ENCODE measurements at places on chromosomes 4 and X.

- no peaks in the 10 kb centered on the region for H3K4me1 ChIP-seq
- H3K27ac ChIP-seq, result no peak overlapping the region
- no peaks in the 10 kb centered on the region for H3K36me3 ChIP-seq
- no peaks in the 10 kb centered on the region for H3K27me3 ChIP-seq
- no peak for DNase-seq
These were observed 94.2 kb upstream of the NKX1-1 start for GRCh38 chr4:1500231-1500965.

- H3K4me3 ChIP-seq, result no peak overlapping the region
- H3K36me3 ChIP-seq, result no peaks in the 10 kb centered on the region
- H3K27ac ChIP-seq, result no peak overlapping the region
These were observed 70.8 kb upstream of the HHIP start for GRCh38 chr4:144575181-144575580.

DNA sequence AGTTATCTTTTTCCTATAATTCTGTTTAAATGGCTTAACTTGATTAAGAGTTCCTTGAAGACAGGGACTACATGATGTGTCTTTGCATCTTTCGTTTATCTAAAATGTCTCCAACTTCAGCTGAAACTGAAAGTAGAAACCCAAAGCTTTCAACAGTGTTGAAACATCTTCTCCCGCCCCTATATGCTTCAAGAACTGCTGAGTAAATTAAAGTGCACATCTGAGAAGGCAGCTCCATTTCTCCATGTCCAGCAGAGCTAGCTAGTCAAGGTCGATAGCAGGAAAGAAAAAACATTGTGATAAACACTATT, 185.7 kb upstream of the TBL1X start:
- H3K4me1 ChIP-seq, result peaks cover 26% of the 10 kb centered on the region
- H3K36me3 ChIP-seq, result peaks cover 2% of the 10 kb centered on the region
- DNase-seq, result no peak
- peak overlapping the region; percentile 28 for H3K4me3 ChIP-seq
- H3K27me3 ChIP-seq, result no peaks in the 10 kb centered on the region

GRCh38 chr4:183241322-183241640, 78.8 kb downstream of the CLDN22 start:
- H3K27ac ChIP-seq, result no peak overlapping the region
- H3K36me3 ChIP-seq, result no peaks in the 10 kb centered on the region
- no peaks in the 10 kb centered on the region for H3K4me1 ChIP-seq
- no peak overlapping the region for H3K4me3 ChIP-seq
- no peak for DNase-seq

- no peaks in the 10 kb centered on the region for H3K4me1 ChIP-seq
- no peak overlapping the region for H3K27ac ChIP-seq
- no peak overlapping the region for H3K4me3 ChIP-seq
- H3K36me3 ChIP-seq, result peaks cover 2% of the 10 kb centered on the region
- H3K27me3 ChIP-seq, result no peaks in the 10 kb centered on the region
These were observed 50.6 kb downstream of the CCDC149 start for GRCh38 chr4:24862073-24862751.

DNA sequence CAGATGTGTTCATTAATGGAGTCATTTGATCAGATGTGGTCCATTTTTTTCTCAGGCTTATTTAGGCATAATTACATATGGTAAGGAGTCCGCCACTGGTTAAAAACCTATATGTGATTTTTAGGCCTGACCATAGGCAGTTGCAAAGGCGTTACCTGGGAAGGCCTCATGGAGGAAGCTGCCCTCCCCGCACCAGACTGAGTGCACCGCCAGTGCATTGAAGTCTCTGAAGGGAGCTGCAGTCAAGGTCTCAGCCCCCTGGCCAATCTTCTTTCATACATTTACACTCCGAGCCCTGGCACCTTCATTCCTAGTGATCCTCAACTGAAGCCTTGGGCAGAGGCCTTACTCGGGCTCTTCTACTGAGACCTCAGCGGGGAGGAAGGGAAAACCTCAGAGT, 898.2 kb upstream of the AGA start:
- H3K36me3 ChIP-seq, result no peaks in the 10 kb centered on the region
- no peak overlapping the region for H3K27ac ChIP-seq
- no peaks in the 10 kb centered on the region for H3K4me1 ChIP-seq
- H3K27me3 ChIP-seq, result no peaks in the 10 kb centered on the region
- H3K4me3 ChIP-seq, result no peak overlapping the region

GRCh38 chr4:98068495-98068894, 74.8 kb downstream of the STPG2 start:
- H3K4me1 ChIP-seq, result no peaks in the 10 kb centered on the region
- DNase-seq, result no peak
- H3K4me3 ChIP-seq, result no peak overlapping the region
- no peaks in the 10 kb centered on the region for H3K27me3 ChIP-seq
- no peak overlapping the region for H3K27ac ChIP-seq
- H3K36me3 ChIP-seq, result no peaks in the 10 kb centered on the region

GRCh38 chr4:16240300-16240699, 14.0 kb upstream of the TAPT1 start:
- H3K4me1 ChIP-seq, result no peaks in the 10 kb centered on the region
- H3K4me3 ChIP-seq, result no peak overlapping the region

DNA sequence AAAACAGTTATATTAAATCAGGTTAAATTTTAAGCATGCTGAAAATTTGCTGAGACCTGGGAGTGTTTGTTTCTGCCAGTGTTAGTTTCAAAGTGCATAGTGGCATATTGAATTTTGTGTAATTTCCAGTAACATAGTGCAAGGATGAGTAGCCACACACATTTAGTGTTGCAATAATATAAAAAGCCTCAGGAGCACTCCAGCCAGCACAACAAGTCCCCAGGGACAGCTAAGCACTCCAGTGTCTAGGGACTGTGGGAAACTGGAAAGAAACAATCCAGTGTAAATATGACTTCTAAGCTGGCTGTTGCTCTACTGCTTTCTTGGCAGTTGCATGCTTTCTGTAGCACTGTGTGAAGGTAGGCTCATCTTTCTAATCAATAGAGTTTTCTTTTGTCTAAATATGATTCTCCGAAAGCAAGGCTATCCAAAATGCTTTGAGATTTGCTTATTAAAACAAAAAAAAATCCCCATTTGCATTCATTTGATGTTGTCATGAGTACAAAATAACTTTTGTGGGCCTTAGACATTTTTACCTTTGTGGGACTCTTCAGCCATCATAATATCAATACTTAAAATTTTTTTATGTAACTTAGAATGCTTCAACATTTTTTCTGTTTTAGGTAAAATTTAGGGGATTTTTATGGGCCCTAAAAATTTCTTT, 24.2 kb upstream of the CXCL2 start:
- no peak overlapping the region for H3K4me3 ChIP-seq
- H3K27ac ChIP-seq, result no peak overlapping the region
- DNase-seq, result no peak
- H3K27me3 ChIP-seq, result peaks cover 3% of the 10 kb centered on the region

DNA sequence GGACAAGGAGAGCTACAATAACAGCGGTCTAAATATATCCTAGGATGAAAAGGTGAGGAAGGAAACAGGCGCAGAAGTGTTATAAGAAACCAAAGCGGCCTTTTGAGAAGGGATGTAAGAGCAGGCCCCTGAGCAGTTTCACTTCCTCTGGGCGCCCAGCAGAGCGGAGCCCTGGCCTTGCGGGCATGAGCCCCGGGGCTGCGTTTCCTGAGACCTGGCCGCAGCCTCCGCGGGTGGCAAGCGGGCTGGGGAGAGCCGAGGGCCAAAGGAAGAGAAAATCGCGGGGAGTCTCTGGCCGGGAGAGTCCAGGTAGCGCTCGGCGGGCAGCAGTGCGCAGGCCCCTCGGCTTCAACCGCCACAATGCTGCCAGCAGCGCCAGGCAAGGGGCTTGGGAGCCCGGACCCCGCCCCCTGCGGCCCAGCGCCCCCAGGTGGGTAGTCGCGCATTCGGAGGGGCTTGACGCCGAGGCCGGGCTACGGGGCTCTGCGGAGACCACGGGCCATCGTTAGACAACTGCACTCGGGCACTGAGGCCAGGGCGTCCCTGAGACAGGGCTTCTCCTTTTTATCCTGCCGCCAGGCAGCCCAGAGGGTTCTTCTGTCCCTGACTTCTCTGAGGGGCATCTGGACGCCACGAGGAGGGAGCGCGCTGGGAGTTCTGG, at the start of gene BANK1:
Gene BANK1, plus strand, starts transcription at position 210 of the 661 bp plus-strand sequence. Its CDS starts 151 bp downstream, at position 361.
- H3K27me3 ChIP-seq, result peaks cover 40% of the 10 kb centered on the region
- H3K36me3 ChIP-seq, result peaks cover 5% of the 10 kb centered on the region

DNA sequence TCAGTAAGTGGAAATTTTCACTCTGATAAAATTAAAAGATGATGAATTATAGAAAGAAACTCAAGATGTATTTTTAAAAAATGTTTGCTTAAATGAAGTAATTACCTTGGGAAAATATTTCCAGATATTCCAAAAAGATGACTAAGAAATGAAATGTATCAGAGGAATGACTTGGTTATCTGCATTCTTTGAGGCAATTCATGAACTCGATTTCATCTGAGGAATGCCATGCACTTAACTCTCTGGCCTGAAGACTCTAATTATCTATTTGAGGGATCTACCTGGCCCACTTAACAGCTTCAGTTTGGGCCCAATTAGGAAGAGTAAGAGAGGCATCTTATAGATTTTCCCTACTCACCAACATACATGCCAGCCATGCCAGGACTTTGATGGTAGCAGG, 182.3 kb downstream of the INPP4B start:
- H3K27me3 ChIP-seq, result no peaks in the 10 kb centered on the region
- no peak overlapping the region for H3K4me3 ChIP-seq
- DNase-seq, result no peak
- H3K27ac ChIP-seq, result no peak overlapping the region
- H3K4me1 ChIP-seq, result no peaks in the 10 kb centered on the region
- peaks cover 22% of the 10 kb centered on the region for H3K36me3 ChIP-seq

DNA sequence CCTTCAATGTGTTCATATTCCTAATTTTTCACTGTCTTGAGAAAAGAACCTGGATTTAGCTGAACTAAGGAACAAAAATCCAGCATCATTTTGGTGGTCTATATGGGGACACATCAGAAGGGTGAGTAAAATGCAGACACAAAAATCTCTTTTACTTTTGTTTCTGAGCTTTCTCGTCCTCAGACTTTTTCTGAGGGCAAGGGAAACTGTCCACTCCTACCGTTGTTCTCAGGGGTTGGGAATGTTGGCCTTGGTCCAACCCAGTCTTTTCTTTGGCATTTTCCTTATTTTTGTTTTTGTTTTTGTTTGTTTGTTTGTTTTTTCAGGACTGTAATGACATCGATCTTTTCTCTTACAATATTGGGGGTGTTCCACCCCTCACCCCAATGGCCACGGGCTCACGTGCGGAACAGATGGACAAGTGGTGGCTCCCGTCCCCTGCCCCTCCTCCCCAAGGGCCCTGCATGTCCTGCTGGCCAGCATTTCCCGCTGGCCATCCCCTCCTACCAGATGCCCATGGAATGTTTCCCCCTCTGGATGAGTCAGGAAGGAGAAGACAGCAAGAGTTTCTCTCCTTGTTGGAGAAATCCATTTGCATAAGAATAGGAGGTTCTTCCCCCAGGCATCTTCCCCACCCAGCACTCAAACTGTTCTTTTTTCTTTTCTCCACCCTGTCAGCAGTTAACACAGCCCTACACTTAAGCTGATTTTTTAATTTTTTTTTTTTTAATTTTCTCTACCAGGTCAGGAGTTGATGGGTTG, 305.4 kb upstream of the NDST4 start:
- H3K4me3 ChIP-seq, result no peak overlapping the region
- no peaks in the 10 kb centered on the region for H3K4me1 ChIP-seq
- no peaks in the 10 kb centered on the region for H3K36me3 ChIP-seq

DNA sequence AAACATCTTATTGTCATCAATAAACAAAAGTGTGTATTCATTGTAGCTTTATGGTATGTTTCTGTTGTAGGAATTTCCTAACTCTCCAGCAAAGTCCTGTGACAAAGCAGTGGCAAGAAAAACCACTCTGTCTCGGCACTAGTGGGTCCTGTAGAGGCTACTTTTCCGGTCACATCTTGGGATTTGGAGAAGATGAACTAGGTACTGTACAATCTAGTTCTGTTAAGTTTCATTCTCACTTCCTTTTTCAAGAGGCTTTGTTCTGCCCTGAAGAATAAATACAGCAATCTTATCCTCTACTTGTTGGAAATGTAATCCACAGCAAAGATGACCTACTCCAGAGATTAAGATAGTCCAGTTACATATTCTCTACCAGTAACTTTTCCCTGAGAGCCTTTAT, 69.3 kb downstream of the HHIP start:
- no peak overlapping the region for H3K4me3 ChIP-seq
- H3K27ac ChIP-seq, result no peak overlapping the region
- DNase-seq, result no peak
- no peaks in the 10 kb centered on the region for H3K4me1 ChIP-seq
- H3K36me3 ChIP-seq, result no peaks in the 10 kb centered on the region

- H3K36me3 ChIP-seq, result peaks cover 14% of the 10 kb centered on the region
- no peak for DNase-seq
- H3K4me3 ChIP-seq, result no peak overlapping the region
- H3K4me1 ChIP-seq, result peaks cover 7% of the 10 kb centered on the region
These were observed 24.4 kb upstream of the DYNLT3 start for GRCh38 chrX:37871626-37872302.

DNA sequence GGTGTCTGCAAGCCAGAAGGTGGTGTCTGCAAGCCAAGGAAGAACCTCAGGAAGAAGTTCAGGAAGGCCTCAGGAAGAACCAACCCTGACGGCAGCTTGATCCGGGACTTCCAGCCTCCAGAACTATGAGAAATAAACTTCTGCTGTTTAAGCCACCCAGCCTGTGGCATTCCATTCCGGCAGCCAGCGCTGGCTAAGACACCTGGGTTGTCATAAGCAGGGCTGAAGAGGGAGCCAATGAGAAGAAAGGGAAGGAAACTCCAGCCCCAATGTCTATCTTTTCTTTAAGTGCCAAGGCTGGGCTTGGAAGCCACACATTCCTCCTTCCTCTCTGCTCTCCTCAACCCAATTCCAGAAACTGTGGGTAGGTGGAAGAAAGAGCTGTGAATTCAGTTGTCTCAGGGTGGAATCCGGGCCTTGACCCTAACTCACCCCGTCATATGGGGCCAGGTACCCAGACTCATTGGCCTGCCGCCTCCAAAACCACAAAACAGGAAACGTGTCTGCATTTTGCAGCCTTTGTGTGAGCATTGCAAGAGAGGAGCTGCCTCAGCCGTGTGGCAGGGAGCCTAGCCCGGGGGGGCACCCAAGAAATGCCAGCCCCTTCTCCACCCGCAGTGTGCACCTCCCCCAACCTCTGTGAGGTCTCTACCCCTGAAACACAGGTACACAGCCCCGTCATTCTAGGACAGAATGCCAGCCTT, 26.8 kb downstream of the CRMP1 start:
- peaks cover 8% of the 10 kb centered on the region for H3K27me3 ChIP-seq
- no peak overlapping the region for H3K4me3 ChIP-seq

DNA sequence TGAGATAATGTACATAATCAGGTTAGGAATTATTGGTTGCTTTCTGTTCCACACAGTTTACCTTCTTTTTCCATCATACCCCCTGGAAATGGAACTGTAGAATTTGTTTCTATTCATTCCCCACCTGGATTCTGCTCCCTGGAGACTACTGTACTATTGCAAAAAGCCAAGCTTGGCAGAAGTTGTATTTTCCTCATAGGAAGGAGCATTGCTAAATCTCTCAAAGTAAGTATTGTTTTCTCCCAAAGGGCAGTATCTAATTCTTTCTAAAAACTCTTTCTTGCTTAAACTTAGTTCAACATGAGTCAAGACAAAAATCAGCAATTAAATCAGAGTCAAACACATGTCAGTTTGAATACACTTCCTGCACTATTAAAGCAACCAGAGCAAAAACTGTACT, 136.2 kb downstream of the CDS1 start:
- no peak overlapping the region for H3K27ac ChIP-seq
- no peak overlapping the region for H3K4me3 ChIP-seq
- H3K27me3 ChIP-seq, result peaks cover 4% of the 10 kb centered on the region
- no peak for DNase-seq

All from activated CD8-positive, alpha-beta T cell treated with anti-CD3 and anti-CD28 coated beads, Interleukin-2, amount 10 ng/mL, durations not matched to agents 7 days and 5 days (primary cell).